ENCODE measurements at places on chromosomes 16 and 17.

GRCh38 chr17:74744349-74744713 lies 4.1 kb upstream of the NHERF1 start:
- DNase-seq, result no peak

DNA sequence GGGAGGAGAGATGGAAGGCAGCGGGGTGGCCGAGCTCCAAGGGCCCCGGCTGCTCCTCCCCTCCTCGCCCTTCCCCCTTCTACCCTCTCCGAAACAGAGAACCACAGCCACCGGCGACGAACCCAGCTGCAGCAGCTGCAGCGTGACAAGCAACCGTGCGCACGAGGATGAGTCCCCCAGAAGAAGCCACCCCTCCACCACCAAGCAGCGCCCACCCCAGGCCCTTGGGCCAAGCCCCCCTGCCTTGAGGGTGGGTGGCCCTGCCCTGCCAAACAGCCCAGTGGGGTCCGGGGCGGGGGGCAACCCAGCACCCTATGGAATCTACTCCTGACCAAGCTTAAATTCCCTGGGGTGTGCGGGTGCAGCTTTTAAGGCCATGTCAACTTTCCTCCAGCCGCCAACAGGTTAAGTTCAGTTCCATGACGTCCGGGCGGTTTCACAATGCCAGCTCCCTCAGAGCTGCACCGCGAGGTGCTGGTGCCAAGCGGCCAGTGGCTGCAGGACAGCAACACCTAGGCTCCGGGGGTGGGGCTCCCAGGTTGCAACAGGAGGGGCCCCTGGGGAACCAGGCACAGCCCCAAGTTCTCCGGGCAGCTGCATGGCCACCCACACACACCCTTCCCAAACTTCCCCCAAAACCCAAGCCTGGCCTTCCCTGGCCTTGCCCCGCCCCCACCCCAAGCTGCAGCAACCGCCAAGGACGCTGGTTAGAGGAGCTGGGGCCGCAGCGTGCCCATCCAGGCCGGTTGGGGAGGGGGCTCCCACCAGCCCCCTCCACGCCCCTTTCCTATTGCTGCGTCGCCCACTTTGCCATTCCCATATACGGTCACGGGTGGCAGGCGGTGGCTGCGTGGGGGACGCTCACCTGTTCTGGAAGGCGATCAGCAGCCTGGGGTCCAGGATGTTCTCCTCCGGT lies 2.0 kb downstream of the CBX4 start:
- no peak for DNase-seq

DNA sequence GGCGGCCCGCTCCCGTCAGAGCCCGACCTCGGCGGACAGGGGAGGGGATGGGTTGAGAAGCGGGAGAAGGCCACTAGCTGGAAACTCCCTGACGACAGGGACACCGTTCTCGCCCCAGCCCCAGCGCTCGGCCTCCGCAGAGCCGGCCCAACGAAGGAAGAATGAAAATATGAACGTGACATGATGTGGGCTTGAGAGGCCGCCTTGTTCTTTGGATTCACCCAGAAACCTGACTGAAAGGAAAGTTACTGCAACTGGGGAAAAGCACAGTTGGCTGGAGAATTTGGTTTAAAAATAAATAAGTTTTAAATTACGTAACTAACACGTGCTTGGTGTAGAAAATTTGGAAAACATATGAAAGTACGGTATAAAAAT lies 21.1 kb downstream of the NPTX1 start:
- no peak for DNase-seq

DNA sequence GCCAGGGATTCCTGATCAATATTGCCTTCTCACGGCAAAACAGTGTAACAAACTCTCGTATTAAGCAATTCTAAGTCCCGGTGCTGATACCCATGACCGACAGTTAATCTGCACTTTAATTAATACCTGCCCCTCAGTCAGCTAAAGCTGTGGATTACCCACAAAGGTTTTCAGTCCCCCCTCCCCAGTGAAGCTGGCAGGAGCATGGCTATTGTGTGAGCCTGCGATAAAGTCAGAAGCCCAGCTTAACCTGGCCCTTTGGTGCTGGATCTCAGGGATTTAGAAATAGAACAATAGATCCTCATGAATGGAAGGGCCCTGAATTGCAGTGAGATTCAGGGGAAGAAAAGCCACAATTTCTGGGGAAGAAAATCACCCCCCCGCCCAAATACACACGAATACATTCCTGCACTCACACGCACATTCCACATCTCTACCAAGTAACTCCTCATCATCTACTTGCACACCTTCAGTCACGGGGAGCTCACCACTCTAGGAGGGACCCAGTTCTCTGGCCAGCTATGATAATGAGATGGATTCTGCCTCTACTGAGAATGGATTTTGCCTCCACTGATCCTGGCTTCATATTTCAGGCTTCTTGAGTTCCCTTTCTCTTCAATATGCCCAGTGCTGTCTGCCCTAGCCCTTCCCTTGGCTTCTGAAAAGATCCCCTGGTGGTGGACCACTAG lies 102.6 kb downstream of the WSCD1 start:
- DNase-seq, result no peak

GRCh38 chr17:56812901-56813388 lies 20.8 kb downstream of the C17orf67 start:
- no peak for DNase-seq

DNA sequence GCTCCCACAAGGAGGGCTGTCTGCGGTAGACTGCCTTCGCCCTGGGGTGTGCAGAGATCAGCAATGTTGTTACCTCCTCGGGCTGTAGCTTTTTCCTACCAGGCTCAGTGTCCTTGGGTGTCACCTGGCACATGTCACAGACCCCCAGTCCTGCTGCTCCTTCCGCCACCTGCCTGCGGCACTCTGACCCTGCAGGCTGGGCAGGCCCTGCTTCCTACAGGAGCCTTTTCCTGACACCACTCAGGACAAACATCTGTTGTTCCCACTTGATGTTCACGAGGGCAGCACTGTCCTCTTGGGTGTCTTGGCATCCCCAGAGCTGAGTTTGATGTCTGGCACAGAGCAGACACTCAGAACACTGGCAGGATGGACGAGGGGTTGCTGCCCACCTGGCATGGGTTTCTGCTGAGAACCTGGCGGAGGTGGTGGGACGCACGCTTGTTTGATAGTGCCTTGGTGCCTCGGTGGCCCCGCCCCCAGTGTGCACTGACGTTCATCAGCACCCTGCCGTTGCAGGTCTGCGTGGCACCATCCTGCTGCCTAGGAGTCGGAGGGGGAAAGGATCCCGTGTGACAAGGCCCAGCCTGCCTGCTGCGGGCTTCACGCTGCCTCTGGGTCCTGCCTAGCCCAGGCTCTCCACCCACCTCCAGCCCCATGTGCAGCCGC lies 26.7 kb upstream of the NUDT16L1 start:
- DNase-seq, result no peak

GRCh38 chr17:43745541-43745940 lies 13.1 kb downstream of the SOST start:
- DNase-seq, result no peak

GRCh38 chr17:57899822-57900221 lies 50.0 kb upstream of the MRPS23 start:
- DNase-seq, result no peak

DNA sequence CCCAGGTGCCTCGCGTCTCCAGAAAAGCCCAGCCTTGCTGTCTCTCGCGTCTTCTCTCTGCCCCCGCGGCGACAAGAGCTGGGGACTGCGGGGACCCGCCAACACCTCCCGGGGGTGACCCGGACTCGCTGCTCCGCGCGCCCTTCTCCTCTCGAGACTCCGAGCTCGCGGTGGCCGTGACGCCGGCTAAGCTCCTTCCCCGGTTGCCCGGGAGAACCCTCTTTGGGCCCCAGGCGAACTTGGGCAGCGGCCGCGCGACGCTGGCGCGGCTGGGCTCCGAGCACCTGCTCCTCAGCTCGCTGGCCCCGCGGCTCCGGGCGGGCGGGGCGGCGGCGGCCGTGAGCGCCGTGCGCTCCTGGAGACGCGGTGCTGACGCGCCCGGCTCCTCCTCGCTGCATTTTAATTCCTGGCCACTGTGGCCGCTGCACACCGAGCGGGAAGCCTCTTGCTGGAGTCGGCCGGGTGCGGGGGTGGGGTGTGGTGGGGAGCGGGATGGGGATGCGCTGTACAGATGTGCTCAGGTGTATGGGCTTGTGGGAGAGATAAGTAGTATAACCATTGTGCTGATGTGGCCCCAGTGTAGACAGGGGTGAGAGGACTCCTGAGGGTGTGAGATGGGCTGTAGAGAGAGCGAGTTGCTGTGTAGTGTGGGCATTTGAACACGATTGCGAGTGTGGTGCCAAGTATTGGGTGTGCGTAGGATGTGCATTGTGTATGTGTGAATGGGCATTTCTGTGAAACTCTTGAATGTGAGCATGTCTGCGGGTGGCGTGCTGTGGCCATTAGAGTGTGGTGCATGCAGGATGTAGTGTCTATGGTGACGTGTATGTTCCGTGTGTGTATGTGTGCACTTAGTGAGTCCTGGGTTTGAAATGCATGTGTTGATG lies at the start of gene ASIC2:
ASIC2 (minus strand) TSS at position 315 of the 887 bp plus-strand sequence.
- DNase-seq, result no peak

GRCh38 chr16:4893103-4893862 lies 43.7 kb downstream of the PPL start:
- DNase-seq, result no peak

DNA sequence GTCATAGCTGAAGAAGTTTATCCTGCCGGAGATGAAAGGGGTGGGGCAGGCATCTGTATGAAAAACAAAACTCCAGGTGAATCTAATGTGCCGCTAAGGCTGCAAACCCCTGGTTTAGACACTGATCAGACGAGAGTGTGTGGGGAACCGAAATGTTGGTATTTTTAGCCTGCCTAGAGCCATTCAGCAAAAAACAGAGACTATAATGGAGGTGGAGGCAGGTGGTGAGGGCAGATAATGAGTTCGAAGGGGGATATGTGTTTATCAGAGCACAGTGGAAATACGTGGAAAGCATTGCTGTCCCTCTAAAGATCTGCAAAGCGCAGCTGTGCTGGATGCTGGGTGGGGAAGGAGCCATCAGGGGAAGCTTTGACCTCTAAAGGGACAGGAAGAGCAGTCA lies 127.5 kb upstream of the WSCD1 start:
- no peak for DNase-seq

GRCh38 chr16:19703172-19703889 lies 14.7 kb downstream of the KNOP1 start:
- no peak for DNase-seq

DNA sequence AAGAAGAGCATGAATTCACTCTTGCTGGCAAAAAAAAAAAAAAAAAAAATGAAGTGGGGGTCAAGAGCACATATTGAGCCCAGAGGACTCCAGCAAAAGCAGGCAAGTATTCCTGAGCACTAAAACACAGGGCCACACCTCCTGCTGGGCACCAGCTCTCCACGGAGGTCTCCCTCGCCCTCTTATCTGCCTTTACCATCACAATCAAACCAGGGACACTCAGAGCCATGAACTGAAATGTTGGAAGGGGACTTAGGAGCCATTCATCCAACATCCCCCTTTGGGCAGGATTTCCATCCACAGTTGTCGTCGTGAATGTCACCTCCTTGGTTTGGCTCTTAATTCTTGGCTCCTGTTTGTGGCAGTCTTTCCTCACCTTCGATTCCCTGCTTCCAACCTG lies 89.8 kb upstream of the GNAO1 start:
- no peak for DNase-seq

DNA sequence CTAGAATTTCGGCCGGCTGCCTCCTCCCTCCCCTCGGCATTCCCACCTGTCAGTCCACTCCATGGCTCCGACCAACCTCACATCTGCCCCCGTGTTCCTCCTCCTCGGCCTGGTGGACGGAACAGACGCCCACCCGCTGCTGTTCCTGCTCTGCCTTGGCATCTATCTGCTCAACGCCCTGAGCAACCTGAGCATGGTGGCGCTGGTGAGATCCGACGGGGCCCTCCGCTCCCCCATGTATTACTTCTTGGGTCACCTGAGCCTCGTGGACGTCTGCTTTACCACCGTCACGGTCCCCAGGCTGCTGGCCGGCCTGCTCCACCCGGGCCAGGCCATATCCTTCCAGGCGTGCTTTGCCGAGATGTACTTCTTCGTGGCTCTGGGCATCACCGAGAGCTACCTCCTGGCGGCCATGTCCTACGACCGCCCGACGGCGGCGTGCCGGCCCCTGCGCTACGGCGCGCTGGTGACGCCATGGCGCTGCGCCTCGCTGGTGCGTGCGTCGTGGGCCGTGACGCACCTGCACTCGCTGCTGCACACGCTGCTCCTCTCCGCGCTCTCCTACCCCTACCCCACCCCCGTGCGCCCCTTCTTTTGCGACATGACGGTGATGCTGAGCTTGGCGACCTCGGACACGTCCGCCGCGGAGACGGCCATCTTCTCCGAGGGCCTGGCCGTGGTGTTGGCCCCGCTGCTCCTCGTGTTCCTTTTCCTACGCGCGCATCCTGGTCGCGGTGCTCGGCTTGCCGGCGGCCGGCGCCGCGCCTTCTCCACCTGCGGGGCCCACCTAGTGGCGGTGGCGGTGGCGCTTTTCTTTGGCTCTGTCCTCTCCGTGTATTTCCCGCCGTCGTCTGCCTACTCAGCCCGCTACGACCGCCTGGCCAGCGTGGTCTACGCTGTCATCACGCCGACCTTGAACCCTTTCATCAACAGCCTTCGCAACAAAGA lies at the start of gene OR3A2:
OR3A2 (minus strand) TSS at position 440 of the 948 bp plus-strand sequence.
- DNase-seq, result no peak

DNA sequence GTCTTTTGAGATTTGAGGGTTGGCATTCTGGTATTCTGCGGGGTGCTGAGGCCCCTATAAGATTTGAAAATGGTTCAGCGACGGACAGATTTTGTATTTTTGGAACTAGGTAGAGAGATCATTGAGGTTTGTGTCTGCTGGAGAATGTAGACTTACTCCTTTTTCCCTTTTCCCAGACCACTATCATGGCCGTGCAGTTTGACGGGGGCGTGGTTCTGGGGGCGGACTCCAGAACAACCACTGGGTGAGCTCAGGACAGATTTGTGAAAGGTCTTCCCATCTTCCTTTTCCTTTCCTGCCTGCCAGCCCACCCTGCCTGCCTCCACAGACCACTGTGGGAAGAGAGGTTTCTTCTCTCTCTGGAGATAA lies 572 bp downstream of the PSMB6 start:
- no peak for DNase-seq

DNA sequence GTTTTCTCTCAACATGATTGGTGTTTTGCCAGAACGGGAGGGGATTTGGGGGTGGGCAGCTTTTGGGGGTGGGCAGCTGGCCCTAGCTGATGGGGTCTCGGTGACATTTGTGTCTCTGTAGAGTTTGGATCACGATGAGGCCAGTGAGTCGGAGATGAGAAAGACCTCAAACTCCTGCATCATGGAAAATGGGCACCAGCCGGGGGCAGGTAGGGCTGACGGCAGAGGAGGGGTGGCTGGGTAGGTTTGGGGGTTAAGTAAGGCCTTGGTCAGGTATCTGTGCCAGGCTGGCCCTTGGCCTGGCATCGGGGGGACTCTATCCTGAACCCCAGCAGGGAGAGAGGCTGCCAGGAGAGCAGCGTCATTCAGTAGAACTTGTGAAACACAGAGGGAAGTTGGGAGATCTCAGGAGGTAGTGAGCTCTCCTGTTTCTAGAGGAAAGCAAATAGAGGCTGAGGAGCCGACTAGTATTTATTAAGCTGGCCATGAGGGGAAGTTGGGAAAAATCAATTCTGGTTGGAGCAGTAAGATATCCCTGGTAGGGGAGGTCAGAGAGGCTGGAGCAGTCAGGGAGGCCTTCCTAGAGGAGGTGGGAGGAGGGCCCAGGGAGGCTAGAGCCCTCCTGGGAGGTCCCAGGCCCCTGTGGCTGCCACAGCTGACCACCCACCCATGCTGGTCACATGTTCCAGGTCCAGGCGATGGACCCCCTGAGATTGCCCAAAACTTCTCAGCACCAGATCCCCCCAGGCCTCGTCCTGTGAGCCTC lies 8.1 kb downstream of the SMTNL2 start:
- DNase-seq, result no peak

Data from cortex of kidney (tissue), 1 donor.